Brain pericyte (primary cell): ENCODE measurements at places on chromosomes 5 and 9.

DNA sequence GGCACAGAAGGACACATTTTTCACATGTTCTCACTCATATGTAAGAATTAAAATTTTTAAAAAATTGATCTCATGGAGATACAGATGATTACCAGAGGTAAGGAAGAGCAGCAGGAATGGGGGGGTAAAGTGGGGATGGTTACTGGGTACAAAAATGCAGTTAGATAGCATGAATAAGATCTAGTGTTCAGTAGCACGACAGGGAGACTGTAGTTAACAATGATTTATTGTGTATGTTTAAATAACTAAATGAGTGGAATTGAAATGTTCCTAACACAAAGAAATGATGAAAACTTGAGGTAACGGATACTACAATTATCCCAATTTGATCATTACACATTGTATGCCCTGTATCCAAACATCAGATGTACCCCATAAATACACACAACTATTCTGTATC, 15.2 kb upstream of the TGFBI start:
- no peak for DNase-seq

GRCh38 chr5:98517560-98518366, 255.7 kb upstream of the RGMB start:
- no peak for DNase-seq

GRCh38 chr5:2866662-2867372, 115.3 kb upstream of the IRX2 start:
- DNase-seq: no peak

DNA sequence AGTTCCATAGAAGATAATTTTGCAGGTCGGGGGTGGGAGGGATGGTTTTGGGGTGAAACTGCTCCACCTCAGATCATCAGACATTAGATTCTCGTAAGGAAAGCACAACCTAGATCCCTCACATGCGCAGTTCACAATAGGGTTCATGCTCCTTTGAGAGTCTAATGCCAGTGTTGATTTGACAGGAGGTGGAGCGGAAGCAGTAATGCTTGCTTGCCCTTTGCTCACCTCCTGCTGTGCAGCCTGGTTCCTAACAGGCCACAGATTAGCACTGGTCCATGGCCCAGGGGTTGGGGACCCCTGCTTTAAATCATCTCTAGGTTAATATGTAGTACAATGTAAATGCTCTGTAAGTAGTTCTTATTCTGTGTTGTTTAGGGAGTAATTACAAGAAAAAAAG, 10.5 kb downstream of the SHISAL2B start:
- DNase-seq: no peak

- no peak for DNase-seq
These were observed 134.2 kb upstream of the RASGRF2 start for GRCh38 chr5:80825786-80826460.

DNA sequence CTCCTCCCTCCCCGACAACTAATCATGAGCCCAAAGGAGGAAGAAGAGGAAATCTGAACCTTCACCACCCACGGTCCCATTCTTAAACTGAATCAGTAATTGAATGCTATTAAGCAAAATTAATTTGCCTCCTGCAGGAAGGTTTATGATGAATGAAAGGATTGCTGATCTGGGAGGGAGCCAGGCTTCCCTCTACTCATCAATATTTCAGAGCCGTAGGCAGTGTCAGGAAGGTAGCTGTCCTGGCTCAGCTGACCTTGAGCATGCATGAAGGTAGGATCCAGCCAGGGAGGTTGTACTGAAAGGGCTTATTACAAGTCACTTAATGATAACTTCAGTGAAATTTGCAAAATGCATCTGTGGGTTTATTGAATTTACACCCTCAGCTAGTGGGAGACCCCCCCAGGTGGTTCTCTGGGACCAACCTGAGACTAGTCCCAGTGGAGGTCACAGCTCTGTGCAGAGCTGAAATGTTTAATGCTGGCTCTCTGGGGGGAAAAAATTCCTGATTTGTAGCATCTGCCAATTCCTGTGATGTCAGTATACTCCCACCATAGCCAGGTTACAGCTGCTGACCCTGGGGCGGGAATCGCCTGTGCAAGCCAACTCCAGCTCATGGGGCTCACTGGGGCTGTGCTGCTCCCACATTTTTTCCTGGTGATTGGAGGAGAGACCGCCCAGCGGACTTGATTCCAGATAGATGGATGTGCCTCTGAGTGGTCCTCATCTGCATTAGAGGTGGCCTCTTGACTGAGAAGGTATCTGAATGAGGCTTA, 47.9 kb upstream of the NCS1 start:
- DNase-seq: no peak

- DNase-seq: no peak
These were observed 28.2 kb downstream of the TCERG1 start for GRCh38 chr5:146475190-146475780.

DNA sequence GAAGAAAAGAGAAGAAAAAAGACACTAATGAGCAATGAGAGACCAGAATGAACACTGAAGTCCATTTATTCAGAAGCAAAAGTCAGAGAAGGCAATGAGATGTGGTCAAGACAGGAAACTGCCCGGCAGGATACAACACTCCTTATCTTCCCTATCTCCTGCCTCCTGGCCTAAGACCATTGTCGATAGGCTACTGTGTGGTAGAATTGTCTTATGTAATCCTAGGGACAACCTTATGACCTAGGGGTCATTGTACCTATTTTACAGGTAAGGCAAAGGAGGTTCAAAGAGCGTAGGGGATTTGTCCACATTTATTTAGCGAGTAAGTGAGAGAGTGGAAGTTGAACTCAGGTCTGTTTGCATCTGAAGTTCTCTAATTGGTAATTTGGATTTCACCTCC, 63.0 kb upstream of the PTPN3 start:
- no peak for DNase-seq

DNA sequence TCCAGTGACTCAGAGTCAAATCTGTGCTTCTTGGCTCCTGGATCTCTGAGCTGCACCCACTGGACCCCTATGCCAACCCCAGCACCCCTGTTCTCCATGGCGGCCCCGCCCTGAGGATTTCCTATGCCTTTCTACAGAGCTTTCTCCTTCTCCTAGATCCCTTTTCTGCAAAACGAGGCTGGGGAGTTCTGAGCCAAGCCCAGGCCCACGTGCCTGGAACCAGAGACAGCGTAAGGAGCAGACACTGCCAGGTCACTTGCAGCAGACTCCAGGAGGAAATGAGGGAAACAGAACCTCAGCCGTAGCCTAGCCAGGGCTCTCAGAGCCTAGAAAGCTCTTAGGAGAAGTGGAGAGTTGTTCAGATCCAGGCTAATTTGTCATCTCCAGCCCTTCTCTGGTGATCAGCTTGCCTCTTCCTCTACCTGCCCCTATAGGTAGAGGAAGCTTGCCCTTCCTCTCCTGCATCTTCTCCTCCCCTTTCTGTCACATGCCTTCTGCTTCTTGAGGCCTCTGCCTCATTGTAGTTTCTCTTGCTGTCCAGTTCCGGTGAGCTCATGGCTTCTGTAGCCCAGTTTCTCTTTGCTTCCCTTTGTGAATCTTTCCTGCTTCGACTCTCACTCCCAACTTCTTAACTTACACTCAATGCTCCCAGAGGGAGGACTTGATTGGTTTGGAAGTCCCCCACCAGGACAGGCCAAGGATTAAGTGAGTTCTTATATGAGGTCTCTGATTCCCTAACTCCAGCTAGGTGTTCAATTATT, 163.4 kb downstream of the RGS3 start:
- DNase-seq: no peak

DNA sequence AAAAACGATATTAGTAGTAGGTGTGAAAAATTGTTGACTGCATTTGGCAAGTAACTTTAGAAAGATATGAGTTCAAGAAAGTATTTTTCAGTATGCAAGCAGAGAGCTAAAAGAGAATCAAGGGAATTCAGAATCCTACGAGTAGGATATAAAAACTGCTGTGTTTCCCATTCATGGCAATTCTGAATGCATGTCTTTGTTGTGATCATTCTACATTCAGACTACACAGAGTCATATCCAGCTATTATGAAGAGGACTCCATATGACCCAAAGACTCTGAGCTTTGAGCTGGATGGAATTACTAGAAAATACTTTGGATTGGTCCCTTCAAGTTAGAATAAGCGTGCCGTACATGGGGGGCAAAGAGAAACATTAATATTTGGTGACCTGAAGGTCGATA, 12.0 kb downstream of the IFNE start:
- DNase-seq: no peak
